GM20000 (cell line): ENCODE measurements at places on chromosomes 5 and 9.

GRCh38 chr9:116594547-116594946, 92.6 kb upstream of the TRIM32 start:
- no peak for DNase-seq

GRCh38 chr5:40679148-40679912, 385 bp upstream of the PTGER4 start:
- DNase-seq: peak; percentile 89

DNA sequence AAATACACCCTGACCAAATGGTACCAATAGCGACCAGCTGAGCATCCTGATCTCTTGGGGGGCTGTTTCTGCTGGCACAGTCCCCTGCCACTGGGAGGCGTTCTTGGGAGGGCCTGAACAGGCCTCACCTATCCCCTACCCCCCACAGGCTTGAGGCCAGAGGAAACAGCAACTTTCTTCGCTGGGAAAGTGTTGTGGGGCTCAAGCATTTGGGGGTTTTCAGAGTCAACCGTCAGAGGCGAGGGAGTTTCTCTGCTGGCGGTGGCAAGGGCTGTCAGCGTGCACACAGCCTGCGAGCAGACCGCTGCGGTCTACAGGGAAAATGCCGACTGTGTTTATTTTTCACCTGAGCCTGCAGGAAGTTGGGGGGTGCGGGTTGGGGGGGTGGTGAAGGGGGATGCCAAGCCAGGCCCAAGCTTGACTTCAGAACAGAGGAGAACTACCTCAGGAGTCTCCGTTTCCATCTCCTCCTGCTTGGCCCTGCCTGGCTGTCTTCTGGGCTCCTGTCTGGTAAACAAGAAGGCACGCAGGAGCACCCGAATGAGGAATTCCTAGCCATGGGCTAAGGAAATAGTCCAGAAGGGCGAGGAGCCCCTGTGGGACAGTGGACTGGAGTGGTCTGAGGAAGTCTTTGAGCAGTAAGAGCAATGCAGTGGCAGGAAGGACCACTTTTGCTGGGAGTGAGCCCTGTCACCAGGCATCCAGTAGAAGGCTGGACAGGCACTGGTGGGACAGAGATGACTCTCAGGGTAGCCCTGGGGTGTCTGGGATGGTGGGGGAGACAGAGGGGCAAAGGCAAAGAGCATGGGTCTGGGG, 18.1 kb downstream of the TCF7 start:
- peak; percentile 70 for DNase-seq

DNA sequence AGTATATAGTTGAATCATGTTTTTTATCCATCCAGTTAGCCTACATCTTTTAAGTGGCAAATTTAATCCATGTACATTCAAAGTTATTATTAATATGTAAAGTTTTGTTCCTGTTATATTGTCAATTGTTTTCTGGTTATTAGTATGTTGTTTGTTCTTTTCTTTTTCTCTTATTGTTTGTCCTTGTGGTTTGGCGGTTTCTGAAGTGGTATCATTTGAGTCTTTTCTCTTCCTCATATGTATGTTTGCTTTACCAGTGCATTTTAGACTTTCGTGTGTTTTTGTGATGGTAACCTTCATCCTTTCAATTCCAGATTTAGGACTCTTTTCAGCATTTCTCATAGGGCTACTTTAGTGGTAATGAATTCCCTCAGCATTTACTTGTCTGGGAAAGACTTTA, 130.4 kb upstream of the RFX3 start:
- no peak for DNase-seq

GRCh38 chr9:14232111-14232510, 81.8 kb downstream of the NFIB start:
- no peak for DNase-seq

- DNase-seq: no peak
Observed at GRCh38 chr5:111997711-111998110, 240.7 kb upstream of the NREP start.

DNA sequence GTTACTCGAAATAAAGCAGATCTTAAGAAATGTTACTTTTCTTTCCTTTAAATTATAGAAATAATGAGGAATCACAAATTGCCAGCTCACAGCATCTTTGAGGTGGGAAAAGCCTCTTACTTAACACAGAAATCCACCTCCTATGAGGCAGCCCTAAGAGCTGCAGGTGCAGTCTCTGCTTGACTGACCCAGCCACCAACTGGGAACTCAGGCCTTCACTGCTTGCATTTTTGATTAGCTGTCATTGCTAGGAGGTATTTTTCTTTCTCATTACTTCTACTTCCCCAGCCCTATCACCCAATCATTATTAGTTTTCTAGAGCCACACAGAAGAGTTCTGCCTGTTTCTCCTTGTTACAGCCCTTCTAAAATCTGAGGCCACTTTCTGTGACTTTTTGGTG, 416.5 kb upstream of the KLF4 start:
- no peak for DNase-seq

- DNase-seq: no peak
Observed at GRCh38 chr5:116773926-116774325, 199.3 kb upstream of the SEMA6A start.

GRCh38 chr5:153900703-153901395, 137.9 kb downstream of the FAM114A2 start:
- no peak for DNase-seq

GRCh38 chr9:121268598-121268850, 562 bp downstream of the GSN start:
- DNase-seq: no peak
